ENCODE measurements at places on chromosomes 4 and X. TPM values are rescaled to one million over a fixed set of nuclear protein-coding genes. Genes with fewer than 3 reads are reported as not detected.

DNA sequence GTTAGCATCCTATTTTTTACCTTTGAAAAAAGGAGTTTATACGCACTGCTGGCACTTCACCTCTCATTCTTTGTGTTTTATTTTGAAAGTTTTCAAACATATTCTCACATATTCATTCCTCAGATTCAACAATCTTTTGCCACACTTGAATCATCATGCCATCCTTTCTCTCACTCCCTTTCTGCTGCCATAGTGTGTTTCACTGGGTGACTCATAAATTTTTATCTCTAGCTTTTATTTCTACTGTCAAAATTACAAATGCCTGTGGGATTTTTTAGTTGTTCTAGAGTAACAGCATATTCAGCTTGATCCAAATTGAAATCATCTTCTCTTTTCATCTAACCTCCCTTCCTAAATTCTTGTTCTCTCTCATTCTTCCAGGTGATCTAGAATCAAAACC, 28.0 kb downstream of the MFSD8 start:
- peaks cover 32% of the 10 kb centered on the region for H3K36me3 ChIP-seq
- no peaks in the 10 kb centered on the region for H3K27me3 ChIP-seq
- no peak for DNase-seq
- no peak overlapping the region for H3K4me3 ChIP-seq

The CTSO gene
- 2.9 TPM for total RNA-seq

The ASB11 gene
- 50.2 TPM for total RNA-seq

DNA sequence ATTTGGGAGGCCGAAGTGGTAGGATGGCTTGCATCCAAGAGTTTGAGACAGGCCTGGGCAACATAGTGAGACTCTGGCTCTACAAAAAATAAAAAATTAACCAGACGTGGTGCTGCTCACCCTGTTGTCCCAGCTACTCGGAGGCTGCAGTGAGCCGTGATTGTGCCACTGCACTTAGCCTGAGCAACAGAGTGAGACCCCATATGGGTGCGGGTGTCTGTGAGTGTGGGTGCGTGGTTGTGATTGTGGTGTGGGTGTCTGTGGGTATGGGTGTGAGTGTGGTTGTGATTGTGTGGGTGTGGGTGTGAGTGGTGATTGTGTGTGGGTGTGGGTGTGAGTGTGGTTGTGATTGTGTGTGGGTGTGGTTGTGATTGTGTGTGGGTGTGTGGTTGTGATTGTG, 114.6 kb downstream of the UBE2K start:
- H3K27ac ChIP-seq: no peak overlapping the region
- no peaks in the 10 kb centered on the region for H3K4me1 ChIP-seq
- no peak overlapping the region for H3K4me3 ChIP-seq

GRCh38 chr4:87425711-87426110, 3.3 kb downstream of the NUDT9 start:
- H3K4me1 ChIP-seq: peaks cover 13% of the 10 kb centered on the region
- H3K27me3 ChIP-seq: no peaks in the 10 kb centered on the region
- H3K4me3 ChIP-seq: no peak overlapping the region
